Left lung (tissue), 14 donors: ENCODE measurements at places on chromosomes 3 and 15. TPM values are rescaled to one million over a fixed set of nuclear protein-coding genes. Genes with fewer than 3 reads are reported as not detected.

MYRIP gene
- 0.87 TPM for total RNA-seq

KCNMB3 gene
- 1.6 TPM for total RNA-seq

- DNase-seq, result no peak
Measured at GRCh38 chr3:89216016-89216739, 108.8 kb downstream of the EPHA3 start.

DNA sequence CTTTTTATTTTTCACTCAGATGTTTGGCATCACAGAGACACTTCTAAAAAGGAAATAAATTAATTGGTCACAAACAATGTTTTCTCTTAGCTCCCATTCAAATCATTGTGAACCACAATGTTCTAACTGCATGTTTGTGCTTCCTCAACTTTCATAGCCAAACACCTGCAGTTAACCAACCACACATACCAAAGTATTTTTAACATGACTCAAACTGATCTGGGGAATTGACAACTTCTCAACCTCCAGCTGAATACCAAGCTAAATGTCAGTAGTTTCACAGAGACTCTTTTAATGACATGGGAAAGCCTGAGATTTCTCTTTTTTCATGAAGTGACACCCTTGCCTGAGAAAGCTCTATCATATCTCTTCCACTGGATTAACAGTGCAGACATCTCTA lies 217.9 kb upstream of the MME start:
- DNase-seq, result no peak

SNTN gene
- not detected for total RNA-seq

GRCh38 chr3:134082582-134082981 lies 52.9 kb upstream of the SLCO2A1 start:
- DNase-seq, result no peak

GRCh38 chr15:63573533-63573932 lies 23.7 kb upstream of the FBXL22 start:
- no peak for DNase-seq

DNA sequence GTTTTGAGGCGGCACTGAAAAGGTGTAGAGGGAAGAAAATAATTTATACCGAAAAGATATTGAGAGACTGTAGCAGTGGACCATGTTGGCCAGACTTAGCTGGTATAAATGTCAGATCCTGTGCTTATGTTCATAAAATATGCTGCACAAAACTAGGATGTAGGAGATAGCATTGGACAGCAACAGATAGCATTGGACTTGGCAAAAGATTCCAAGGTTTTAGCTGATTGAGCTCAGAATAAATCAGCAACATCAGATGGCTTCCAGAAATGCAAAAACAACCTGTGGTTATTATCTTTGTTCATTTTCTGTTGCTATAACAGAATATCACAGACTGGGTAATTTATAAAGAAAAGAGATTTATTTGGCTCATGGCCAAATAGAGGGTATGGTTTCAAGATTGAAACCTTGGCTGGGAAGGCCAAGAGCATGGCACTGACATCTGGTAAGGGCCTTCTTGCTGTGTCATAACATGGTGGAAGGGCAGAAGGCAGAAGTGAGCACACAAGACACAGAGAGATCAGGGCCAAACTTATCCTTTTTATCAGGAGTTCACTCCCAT lies 34.7 kb downstream of the SLC28A1 start:
- DNase-seq, result no peak

- no peak for DNase-seq
Measured at GRCh38 chr3:122996038-122996580, 31.5 kb downstream of the SEMA5B start.

PARP15 gene
- 5.8 TPM for total RNA-seq

DNA sequence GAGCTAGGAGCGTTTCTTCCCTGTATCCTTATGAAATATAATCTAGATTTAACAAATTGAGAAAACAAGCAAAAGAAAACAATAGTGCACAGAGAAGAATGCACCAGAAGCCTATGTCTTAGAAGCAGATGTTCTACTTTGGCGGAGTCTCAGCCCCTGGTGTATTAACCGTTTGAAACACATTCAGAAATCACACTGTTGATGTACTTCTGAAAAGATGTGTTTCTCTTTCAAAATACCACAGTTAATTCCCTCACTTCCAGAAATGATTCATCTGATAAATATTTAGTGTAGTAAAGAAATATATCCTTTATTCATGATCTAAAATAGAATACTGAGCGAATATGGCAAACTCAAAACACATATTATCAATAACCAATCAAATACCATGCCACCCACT lies 77.7 kb downstream of the CBLB start:
- DNase-seq, result no peak

LZTFL1 gene
- total RNA-seq, result 27.2 TPM

DNA sequence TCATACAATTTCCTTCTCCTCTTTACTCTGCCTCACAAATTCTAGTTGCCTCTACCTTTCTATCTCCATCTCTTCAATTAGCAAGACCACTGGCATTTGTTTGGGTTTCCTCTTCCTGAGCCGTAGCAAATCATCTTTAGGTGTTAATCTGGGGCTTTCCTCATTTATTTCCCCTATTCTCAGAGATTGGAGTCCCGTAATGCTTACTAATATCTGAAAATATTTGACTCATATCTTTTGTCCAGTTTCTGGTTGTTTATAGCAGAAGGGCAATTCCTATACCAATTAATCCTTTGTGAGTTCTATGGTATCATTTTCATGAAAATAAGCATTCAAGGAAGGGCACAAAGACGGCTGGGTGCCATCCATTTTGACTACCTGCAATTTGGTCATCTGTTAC lies 103.7 kb downstream of the NR2E3 start:
- DNase-seq, result no peak

CGNL1 gene
- total RNA-seq, result 31.2 TPM

NUSAP1 gene
- total RNA-seq, result 10.2 TPM

FETUB gene
- not detected for total RNA-seq

DNA sequence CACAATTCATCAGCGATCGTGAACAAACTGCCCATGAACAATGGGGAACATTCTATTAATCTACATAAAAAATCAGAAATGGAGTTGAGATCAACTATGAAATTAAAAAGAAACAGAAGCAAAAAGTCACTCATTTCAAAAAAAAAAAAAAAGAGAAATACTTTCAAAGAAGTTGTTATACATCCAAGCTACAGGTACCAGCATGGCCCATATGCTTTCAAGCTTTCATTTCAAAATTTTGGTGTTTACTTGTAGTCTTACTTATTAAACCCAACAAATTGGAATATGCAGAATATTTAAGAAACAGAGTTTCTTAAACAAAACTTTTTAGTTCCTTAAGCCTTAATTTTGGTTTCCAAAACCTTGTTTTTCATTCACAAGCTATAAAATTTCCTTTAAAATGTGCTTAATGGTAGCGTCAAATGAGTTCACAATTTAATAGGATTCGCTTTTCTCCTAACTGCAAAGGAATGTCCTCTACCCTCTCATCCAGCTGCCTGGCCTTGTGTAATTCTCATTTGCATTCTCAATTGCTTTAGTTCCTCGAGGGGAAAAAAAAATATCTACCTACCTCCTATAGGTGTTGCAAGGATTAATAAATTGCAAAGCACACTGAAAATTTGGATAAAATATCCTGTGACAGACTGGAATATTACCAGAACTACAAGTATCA lies 565.2 kb downstream of the ROBO1 start:
- no peak for DNase-seq

DNA sequence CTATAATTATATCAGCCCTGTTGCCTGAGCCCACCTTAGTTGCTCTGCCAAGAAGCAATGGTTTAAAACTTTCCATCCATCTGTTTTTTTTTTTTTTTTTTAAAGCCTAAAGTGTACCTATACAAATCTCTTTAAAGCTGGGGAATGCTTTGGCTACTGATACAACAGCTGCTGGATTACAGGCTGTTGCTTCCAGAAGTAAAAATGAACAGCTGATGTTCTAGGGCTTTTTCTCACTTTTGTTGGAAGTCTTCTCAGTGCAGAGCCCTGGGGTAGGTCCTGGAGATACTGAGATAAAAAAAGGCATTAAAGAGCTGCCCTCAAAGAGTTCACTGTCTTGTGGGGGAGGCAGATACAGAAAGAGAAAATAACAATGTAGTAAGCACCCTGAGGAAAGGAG lies 218.1 kb downstream of the NLGN1 start:
- no peak for DNase-seq

MEGF11 gene
- 2.6 TPM for total RNA-seq

- DNase-seq, result no peak
Measured at GRCh38 chr3:173045770-173046382, 95.2 kb downstream of the SPATA16 start.

DNA sequence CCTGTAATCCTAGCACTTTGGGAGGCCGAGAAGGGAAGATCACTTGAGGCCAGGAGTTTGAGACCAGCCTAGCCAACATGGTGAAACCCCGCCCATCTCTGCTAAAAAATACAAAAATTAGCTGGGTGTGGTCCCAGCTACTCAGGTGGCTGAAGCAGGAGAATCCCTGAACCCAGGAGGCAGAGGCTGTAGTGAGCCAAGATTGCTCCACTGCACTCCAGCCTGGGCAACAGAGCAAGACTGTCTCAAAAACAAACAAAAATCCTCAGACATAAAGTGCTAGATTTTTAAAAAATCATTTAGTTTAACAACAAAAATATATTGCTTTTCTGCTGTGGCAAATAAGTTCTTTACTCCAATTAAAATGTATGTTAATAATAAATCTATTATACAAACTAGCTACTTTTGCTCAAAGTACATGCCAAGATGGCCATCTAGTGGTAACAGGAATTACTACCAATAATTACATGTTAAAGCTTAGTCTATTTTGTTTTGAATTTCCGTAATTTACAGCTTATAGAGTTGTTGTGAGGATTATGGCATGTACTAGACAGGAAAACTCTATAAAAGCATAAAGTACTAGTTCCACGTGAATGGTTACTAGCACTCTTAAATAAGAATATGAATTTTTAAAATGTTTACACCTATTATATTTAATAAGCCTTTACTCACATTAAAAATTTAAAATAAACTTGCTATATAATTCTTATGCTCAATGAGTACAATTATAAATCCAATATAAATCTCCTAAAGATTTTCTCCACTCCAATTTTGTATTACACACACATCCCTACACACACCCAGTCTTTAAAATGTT lies 39.0 kb downstream of the GABPB1 start:
- no peak for DNase-seq

DNA sequence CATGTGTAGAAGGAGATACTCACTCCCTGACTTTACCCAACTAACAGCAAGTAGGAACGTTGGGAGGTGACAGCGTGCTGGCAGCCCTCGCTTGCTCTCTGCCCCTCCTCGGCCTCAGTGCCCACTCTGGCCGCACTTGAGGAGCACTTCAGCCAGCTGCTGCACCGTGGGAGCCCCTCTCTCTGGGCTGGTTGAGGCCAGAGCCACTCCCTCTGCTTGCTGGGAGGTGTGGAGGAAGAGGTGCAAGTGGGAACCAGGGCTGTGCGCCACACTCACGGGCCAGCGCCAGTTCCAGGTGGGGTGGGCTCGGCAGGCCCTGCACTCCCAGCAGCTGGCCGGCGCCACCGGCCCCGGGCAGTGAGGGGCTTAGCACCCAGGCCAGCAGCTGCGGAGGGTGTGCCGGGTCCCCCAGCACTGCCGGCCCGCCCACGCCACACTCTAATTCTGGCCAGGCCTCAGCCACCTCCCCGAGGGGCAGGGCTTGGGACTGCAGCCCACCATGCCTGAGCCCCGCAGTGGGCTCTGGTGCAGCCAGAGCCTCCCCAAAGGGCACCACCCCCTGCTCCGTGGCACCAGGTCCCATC lies 68.4 kb upstream of the FRMD4B start:
- DNase-seq, result no peak

- no peak for DNase-seq
Measured at GRCh38 chr3:101518421-101518871, 5.4 kb upstream of the SENP7 start.

ACP3 gene
- 24.3 TPM for total RNA-seq

DNA sequence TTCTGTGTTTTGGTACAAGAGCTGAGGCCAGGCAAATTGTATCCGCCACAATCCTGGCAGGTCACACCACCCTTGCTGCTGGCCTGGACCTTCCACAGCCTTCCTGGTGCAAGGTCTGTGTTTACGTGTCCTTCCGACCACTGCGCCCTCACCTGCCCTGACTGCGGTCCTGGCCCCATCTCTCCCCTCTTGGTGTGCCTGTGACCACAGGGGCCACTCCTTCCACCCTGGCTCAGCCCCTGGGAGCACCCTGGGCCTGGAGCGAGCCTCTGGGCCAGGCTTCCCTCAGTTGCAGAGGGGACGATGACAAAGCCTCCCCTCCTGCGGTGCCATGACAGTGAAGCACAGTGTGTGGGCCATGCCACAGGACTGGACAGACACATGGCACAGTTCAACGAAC lies 104.5 kb downstream of the PLXNA1 start:
- DNase-seq, result no peak

GRCh38 chr3:174821477-174821876 lies 37.7 kb upstream of the NAALADL2 start:
- no peak for DNase-seq

DNA sequence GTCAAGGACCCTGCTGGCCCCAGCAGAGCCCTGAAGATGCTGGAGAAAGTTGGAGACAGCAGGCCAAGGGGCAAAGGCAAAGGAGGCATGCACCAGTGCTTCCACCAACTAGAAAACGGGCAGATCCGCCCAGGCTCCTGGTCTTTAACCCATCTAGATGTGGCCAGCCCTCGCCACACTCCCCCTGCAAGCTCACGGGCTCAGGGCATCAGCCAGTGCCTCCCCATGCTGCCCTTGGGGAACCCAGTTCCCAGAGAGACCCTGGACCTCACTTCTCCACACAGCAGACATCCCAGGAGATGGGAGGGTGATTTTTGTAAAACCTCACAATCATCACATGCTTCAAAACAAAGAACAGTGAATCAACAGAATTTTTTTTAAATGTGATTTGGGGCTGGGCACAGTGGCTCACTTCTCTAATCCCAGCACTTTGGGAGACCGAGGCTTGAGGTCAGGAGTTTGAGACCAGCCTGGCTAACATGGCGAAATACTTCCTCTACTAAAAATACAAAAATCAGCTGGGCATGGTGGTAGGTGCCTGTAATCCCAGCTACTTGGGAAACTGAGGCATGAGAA lies 24.5 kb downstream of the CYFIP1 start:
- DNase-seq, result no peak

DNA sequence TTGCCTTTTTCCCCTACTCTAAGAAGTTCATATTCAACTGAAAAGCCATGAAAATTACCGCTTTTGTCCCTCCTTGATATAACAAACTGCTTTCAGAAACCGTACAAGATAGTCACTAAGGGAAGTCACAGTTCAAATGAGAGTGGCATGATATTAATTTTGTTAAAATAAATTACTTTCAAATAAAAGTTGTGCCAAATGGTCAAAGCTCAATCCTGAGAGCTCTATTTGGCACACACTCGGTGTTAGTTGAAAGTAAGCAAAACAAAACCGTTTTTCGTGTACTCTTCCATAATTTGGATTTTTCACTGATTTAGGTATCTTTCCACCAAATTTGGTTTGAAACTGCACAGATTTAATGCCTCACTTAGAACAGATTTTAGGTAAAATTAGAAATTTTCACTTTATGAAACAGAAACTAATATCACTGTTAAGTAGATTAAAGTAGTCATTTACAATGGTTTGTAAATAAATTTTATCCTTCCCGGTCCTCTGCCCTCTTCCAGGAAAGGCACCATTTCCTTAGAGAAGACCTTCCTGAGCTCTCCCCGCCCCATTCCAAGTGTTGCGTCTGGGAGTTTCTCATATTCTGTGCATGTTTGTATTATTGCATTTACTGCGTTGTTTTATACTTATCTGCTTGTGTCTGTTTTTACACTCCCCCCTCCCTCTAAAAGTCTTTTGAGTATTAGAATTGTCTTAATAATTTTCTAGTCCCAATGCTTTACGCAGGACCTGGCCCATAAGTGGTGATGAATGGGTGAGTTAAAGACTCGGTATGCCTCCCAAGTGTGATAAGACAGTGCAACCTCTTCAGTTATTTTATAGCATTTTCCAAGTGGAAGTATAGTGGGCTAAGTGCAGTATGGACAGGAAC lies 853 bp downstream of the TCAIM start:
- DNase-seq, result no peak

GRCh38 chr3:25690768-25691533 lies 26.2 kb upstream of the TOP2B start:
- DNase-seq, result no peak
